Body of pancreas (tissue), 4 donors: ENCODE measurements at places on chromosomes 7 and 10.

DNA sequence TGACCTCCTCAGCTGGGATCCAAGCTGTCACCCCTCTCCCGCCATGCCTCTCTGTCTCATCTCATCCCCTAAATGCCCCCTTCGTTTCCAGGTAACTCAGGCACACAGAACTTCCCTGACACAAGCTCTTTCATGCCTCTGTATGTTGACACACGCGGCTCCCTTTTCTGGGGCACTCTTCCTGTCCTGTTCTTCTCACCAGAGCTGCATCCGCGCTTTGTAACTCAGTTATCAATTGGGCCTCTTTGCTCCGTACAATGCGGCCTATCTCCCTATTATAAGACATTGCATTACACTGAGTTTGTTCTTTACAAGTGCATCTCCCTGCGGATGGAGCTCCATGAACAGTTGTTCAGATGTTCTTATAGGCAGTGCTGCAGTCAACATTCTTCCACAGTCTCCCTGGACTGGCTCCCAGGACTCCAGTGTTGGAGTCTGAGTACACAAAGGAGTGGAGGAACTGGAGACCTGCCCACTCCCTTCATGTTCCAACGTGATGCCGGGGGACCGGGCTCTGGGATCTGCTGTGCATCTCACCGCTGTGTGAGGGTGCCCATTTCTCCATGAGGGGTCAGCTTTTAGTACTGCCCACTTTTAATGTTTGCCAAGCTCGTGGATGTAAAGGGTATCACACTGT is 56.9 kb upstream of the TNS3 start:
- peak; percentile 42 for DNase-seq

DNA sequence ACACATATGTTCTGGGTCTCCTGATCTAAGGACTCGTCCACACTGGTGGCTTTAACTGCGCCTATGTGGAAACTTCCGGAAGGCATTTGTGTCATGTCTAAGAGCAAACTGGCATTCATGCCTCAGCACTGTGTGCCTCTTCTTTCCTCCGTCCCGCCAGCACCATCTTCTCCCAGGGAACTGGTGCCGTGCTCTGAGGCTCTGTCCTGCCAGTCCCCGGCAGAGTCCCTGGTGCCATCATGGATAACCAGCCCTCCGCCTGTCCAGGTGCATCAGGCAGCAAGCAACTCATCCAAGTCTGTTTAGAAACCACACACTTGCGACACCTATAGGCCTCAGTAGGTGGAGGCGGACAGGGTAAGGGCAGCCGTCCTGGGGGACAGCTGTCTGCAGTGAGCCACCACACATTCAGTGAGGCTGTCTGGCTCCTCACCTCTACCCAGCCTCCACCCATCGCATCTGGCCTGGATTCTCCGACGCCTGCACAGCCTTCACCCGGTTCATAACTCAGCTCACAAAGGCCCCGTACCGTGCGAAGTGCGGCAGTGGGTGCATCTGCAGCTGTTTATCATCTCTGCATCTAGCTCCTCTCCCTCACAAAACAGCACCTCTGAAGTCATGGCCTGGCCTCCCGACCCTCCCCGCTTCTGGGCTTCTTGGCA is 162.7 kb downstream of the DIP2C start:
- DNase-seq: no peak

GRCh38 chr10:95758351-95759025 is 2.5 kb downstream of the ENTPD1 start:
- no peak for DNase-seq

GRCh38 chr10:110354322-110354766 is 49.6 kb upstream of the SMNDC1 start:
- DNase-seq: peak; percentile 76

- DNase-seq: no peak
Measured at GRCh38 chr10:86177537-86178155, 188.9 kb downstream of the GRID1 start.

DNA sequence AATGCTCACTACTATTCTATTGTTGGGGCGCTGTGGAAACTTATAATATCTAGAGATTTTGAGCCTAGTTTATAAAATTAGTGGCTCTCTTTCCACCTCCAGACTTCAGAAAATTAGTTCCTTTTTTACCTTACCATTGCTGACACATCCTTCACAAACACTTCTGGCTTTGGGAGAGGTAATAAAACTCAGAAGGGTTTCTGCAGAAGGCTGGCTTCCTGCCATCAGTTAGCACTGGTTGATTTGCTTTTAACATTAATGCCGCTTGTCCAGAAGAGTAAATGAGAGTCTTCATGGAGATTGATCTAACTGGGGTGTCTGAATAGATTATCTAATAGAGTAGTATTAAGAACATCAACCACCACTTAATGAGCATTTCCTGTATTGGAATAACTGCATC is 20.3 kb downstream of the ACSM6 start:
- DNase-seq: no peak

GRCh38 chr7:116691664-116692063 is 19.7 kb downstream of the MET start:
- no peak for DNase-seq

GRCh38 chr7:143416565-143417149 is 8.0 kb upstream of the EPHA1 start:
- no peak for DNase-seq

DNA sequence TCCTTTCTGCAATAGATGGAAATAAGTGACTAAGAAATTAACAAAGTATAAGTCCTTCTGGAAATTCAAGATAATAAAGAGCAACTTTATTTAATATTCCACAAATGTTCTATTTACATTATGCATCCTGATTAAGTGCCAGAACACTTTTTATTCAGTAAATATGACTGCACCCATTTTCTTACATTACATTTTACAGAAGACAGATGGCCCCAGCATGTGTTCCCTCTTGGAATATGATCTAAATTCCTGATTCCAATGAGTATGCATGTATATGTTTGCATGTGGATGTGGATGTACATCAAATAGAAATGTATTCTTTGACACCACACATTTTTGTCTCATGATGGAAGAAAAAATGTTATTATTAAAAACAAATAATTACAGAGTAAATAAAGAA is 628.7 kb upstream of the SEMA3D start:
- DNase-seq: no peak

GRCh38 chr7:101538596-101539459 is 90.3 kb downstream of the MYL10 start:
- peak; percentile 56 for DNase-seq

GRCh38 chr10:106707657-106708056 is 456.8 kb downstream of the SORCS1 start:
- no peak for DNase-seq

GRCh38 chr10:14534152-14534551 is 203.4 kb upstream of the FRMD4A start:
- DNase-seq: no peak

DNA sequence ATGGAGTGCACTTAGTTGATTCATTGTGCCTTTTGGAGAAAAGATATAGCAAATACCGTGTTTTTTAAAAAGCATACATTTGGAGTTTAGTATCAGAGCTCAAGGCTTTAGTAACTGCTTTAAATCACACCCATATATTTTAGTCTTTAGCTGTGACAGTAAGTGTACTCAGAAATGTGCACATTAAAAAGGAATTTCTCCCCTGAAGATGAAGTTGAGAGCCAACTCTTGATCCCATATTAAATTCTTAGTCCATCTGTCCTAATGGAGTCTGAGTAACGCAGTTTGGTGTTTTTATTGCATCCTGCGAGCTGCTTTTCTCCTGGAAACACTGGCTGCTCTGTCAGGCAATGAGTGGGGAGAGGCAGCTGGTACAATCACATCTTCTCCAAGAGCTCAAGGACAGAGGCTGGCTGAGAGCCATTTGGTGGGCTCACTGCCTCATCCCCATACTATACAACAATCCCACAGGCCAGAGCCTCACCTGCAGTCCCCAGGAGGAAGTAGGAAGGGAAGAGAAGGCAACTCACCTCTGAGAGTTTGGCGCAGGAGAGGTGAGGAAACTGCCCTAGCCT is 473.6 kb upstream of the C7orf33 start:
- DNase-seq: no peak

GRCh38 chr10:116126954-116127695 is 145.9 kb downstream of the GFRA1 start:
- no peak for DNase-seq

DNA sequence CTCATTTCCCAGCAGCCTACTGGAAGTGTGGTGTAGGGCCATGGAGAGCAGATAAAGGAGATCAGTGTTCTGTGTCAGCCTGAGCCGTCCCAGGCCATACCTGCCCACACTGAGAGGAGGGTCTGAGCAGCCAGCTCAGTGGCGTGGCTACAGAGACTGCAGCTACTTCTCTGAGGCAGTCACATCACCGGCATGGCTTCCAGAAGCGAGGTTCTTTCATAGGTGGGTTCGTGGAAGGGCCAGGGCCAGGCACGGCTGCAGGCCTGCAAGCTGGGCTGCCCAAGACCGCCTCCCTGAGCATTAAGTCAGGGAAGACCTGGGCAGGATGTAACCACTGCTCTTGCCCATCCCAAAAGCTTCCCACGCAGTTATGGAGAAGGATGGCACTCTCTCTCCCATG is 34.9 kb downstream of the LDB3 start:
- no peak for DNase-seq

DNA sequence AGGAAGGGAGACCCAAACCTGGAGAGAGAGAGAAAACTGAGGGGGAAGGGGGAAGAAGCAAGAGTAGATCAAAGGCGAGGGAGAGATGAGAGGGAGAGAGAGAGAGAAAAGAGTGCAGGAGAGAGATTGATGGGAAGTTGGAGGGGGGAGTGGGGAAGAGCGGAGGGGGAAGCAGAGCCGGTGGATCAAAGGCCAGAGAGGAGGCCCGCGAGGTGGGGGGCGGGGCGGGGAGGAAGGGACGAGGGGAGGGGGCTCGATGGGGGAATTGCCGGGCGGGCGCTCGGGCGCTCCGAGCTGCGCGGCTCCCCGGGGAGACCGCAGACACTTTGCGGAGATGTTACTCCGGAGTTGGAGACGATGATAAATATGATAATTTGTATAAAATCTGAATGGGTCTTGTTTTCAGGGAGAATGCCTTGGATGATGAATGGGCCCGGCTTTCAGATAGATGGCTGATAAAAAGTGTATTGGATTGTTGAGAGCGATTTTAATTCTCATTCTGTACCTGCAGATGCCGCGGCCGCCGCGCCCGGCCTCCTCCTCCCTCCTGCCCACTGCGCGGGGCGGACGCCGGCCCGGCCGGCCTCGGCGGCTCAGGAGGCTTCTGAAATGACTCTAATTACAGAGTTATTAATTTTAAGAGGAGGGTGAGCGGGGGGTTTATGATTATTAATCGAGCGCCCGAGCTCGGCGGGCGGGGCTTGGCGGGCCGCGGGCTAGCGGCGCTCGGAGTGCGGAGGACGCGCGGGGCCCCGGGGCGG is 21.4 kb upstream of the PAX2 start:
- no peak for DNase-seq

- no peak for DNase-seq
Measured at GRCh38 chr10:86659161-86659691, 4.9 kb downstream of the OPN4 start.

- no peak for DNase-seq
Measured at GRCh38 chr10:71795248-71795647, 21.9 kb upstream of the VSIR start.

DNA sequence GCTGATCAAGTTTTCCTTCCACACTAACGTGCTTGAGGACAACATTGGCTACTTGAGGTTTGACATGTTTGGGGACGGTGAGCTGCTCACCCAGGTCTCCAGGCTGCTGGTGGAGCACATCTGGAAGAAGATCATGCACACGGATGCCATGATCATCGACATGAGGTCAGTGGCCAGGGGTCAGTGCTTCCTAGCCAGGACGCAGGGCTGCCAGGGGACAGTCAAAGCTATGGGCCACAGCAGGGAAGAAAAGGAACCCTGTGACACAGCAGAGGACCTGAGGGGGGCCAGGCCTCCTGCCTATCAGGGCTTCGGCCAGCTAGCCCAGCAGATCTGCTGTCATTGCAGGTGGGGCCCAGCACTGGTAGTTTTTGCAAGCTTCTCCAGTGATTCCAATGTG is 5.2 kb downstream of the RBP3 start:
- no peak for DNase-seq

GRCh38 chr7:84677117-84677732 is 482.6 kb upstream of the SEMA3A start:
- no peak for DNase-seq

- DNase-seq: peak; percentile 76
Measured at GRCh38 chr7:2523461-2523936, 3.9 kb downstream of the LFNG start.

GRCh38 chr7:1168422-1168821 is 8.4 kb upstream of the ZFAND2A start:
- no peak for DNase-seq

- DNase-seq: no peak
Measured at GRCh38 chr10:133272301-133272963, 4.2 kb downstream of the ADAM8 start.

GRCh38 chr7:23100697-23101096 is 4.9 kb upstream of the KLHL7 start:
- DNase-seq: no peak
